Osteocyte (in vitro differentiated cells): ENCODE measurements at places on chromosomes 2 and 18. TPM values are rescaled to one million over a fixed set of nuclear protein-coding genes. Genes with fewer than 3 reads are reported as not detected.

Gene CRYGC
- total RNA-seq = not detected in 2 replicates

Gene CD8B
- not detected in 2 replicates for total RNA-seq

GRCh38 chr18:21598726-21599584 lies 1.5 kb downstream of the ESCO1 start:
- DNase-seq = no peak

DNA sequence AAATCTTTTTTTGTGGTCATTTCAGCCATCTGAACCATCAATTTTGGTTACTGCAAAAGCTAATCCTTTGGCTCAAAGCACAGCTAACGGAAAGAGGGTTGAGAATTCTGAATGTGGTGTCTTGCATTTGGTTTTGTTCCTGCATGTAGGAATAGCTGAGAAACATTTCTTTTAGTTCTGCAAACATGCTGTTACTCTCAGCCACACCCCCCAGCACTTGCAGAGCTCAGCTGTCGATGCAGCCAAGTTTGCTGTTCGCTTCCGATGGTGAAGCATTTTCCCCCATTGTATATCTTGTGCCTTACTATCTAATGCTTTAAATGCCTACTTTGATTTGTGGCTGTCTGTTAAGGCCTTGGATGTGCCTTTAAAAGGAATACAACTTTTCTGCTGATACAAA lies 294.9 kb upstream of the FANCL start:
- DNase-seq = no peak

DNA sequence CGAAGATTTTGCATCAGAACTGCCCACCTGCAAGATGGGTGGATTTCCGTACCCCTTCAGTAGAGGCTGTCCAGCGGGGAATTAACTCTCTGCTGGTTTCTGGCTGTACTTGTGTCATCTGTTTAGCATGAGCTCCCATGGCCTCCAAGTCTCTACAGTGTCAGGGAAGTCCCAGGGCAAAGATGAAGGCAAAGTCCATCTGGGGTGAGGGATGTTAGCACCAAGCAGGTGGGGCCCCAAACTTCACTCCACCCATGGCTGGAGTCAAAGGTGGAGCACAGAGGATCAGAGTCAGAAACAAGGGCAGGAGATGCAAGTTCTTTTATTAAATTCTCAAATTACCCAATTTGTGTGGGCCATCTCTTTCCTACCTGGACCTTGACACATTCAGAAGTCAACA lies 78.0 kb downstream of the TNFRSF11A start:
- no peak for DNase-seq

GRCh38 chr2:190649798-190650390 lies 1.0 kb downstream of the NAB1 start:
- no peak for DNase-seq

DNA sequence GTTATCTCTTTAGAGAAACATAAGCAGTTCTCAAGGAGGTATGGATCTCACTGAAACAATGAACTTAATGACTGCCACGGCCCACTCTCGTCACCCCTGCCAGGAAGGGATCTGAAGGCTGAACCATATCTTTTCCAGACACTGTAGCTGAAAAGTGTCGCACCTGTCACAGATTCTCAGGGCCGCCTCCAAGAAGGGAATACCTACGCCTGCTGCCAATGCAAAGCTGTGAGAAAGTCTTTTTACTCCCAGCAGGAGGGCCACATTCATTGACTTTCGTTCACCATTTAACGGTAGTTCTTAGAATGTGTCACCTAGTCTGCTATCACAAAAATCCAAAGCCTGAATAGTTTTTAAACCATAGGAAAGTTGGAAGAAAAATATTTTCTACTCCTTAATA lies 66.7 kb upstream of the SH3BP4 start:
- no peak for DNase-seq

DNA sequence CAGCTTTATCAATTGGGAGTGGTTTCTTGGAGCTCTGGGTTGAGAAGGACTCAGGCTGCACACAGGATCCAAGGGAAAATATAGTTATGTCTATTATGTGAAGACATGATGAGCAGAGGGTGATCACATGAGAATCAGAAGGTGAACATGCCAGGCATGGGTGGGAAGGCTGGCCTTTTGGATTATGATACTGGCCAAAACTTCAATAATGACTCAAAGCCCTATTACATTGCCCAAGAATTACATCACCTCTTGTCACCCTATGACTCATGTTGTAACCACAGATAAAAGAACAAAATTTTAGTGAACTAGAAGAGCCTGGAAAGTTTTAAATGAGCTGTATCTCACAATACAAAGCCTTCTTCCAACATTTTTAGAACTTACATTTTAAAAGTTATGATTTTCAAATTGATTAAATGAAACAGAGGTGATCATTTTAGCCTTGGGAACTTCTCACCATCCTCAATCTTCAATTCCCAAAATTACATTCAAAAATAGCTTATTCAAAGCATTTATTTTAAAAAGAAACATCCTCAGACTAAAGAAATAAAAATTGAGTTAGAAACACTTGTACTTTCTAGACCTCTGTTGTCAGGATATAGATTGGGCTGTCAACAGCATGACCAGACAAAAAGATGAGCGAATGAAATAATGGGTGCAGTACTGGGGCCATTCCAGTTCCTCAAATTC lies 428.3 kb downstream of the MBD2 start:
- DNase-seq = no peak

Gene GAL3ST2
- 0.48 TPM in 1 of 2 replicates, not detected in the other for total RNA-seq

GRCh38 chr2:49687918-49688317 lies 533.6 kb upstream of the FSHR start:
- DNase-seq = no peak

DNA sequence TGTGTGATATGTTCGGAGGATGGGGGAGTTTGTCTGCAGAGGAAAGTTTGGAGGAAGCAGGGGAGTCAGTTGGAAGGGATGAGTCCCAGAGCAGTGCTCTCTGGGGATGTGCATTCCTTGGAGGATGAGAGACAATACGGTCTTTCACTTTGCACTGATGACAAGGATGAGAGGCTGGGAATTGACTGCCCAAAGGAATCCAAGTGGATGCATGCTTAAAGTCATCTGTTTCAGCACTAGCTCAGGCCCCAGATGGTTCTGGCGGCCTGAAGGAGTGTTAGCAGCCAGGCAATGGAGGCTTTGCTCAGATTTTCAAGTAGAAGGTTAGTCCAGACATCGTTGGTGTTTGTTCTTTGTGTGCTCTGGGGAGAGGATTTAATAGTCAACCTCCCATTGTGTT lies 100.2 kb downstream of the CRIM1 start:
- no peak for DNase-seq

Gene HAAO
- 0.73 and 1.1 TPM in 2 replicates for total RNA-seq

GRCh38 chr18:53764086-53764485 lies 460.4 kb downstream of the MBD2 start:
- DNase-seq = no peak

DNA sequence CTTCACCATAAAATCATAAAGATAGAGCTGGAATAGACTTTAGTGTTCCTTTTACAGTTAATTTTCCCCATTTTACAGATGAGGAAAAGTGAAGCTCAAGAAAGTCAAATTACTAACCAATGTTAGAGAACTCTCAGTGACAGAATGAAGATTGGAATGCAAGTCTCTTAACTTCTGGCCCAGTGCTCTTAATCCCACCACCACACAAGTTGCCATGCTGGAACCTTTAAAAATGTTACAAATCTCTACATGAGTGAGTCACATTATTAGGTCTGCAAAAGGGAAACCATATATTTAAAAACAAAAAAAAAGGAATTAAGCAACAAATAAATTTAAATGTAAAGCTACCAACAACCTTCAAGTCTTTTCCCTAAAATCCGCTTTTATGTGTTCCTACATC lies 3.5 kb downstream of the NCKAP1 start:
- no peak for DNase-seq

Gene DTNA
- total RNA-seq = 6.2 and 7.1 TPM in 2 replicates

GRCh38 chr2:217610401-217610814 lies 392.4 kb downstream of the TNS1 start:
- DNase-seq = no peak

Gene L3MBTL4
- 0.29 and 0.59 TPM in 2 replicates for total RNA-seq

GRCh38 chr18:78309924-78310323 lies 669.7 kb upstream of the SALL3 start:
- DNase-seq = no peak
